ENCODE measurements at places on chromosomes 7 and 10.

DNA sequence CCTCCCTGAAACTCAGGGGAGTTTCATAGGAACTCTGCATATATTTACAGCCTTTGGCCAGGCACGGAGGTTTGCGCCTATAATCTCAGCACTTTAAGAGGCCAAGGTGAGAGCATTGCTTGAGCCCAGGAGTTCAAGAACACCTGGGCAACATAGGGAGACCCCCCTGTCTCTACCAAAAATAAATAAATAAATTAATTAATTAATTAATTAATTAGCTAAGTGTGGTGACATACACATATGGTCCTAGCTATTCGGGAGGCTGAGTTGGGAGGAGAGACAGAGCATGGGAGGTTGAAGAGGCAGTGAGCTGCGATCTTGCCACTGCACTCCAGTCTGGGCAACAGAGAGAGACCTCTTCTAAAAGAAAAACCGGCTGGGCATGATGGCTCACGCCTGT is 9.4 kb upstream of the LEP start:
- no peak for DNase-seq

- no peak for DNase-seq
Observed at GRCh38 chr10:117007080-117007479, 2.1 kb upstream of the SHTN1 start.

DNA sequence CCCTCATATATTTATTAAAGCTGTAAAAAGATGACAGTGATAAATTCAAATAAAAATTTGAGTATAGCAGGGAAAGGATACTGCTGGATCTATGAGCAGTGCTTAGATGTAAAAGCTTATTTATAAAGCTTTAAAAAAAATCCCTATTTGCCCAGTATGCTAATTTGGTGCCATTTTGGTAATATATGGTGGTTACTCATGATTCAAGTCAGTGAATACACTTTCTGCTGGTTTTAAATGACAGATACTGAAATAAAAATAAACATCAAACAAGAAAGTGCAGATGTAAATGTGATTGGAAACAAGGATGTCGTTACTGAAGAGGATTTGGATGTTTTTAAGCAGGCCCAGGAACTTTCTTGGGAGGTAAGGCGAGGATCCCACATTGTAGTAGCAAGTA is 134.4 kb upstream of the SAMD8 start:
- DNase-seq = no peak

- no peak for DNase-seq
Observed at GRCh38 chr7:18844735-18845134, 272.7 kb downstream of the TWIST1 start.

- no peak for DNase-seq
Observed at GRCh38 chr10:132165416-132165980, 21.2 kb upstream of the DPYSL4 start.

- no peak for DNase-seq
Observed at GRCh38 chr7:50723888-50724287, 58.8 kb downstream of the GRB10 start.

DNA sequence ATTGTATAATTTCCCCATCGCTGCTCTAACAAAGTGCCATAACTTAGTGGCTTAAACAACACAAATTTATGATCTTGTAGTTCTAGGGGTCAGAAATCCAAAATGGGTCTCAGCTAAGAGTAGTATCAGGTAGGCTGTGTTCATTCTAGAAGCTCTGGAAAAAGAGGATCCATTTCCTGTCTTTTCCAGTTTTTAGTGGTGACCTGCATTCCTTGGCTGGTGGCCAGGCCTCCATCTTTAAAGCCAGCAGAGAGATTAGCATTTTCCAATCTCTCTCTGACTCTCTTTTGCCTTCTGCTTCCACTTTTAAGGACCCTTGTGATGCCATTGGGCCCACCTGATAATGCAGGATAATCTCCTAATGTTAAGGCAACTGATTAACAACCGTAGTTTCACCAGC is 41.0 kb upstream of the C10orf120 start:
- peak; percentile 87 for DNase-seq

DNA sequence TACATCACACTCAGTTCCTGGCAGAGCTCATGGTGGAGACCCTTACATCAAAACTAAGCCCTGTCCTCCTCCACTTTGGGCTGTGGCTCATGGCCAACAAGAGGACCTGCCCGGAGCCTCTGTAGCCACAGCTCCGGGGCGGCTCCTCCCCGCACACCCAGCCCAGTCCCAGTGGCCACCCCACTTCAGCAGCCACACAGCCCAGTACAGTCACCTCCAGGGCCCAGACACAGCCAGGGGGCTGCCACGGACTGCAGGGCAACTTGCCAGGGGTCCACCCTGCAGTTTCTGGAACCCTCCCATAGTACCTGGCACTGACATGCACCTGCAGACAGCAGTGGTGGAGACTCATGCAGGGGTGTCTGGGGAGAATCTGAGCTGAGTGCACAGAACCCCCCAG is 11.8 kb downstream of the ADGRA1 start:
- no peak for DNase-seq

- DNase-seq = no peak
Observed at GRCh38 chr7:42945821-42946626, 13.8 kb downstream of the MRPL32 start.

GRCh38 chr10:117818721-117819120 is 228.0 kb downstream of the RAB11FIP2 start:
- no peak for DNase-seq

- no peak for DNase-seq
Observed at GRCh38 chr10:59229441-59229840, 53.0 kb downstream of the PHYHIPL start.

DNA sequence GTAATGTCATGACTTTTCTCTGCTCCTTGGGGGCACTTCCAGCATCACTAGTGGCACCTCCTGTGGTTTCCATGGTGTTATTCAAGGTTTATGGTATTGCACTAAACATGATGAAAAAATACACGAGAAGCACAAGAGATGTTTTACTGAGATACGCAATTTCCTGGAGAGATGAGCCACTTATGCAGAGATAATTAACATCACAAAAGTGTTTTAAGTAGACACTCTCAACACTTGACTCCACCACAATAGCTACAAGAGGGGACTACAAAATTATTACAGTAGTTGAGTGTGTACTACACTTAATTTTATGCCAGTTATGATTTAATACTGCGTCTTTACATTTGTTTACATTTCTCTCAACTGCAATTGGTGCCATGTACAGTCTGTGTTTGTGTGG is 906.7 kb downstream of the DNAJB9 start:
- DNase-seq = no peak

DNA sequence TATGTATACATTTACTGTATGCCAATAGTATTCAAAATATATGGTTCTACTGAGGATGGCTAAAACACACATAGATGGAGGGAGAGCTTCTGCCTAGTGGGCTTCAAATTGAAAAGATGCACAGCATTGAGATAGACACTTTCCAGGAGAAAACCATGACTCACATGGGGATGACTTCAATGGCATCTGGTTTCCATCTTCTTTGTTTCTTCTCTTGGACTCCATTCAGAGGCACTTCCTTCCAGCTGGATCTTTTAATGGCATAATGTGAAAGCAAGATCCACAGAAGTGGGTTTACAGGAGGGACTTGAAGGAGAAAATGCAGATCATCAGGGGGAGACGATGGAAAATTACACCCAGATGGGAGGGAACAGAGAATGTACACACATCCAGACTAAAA is 84.9 kb downstream of the ZNF365 start:
- no peak for DNase-seq

DNA sequence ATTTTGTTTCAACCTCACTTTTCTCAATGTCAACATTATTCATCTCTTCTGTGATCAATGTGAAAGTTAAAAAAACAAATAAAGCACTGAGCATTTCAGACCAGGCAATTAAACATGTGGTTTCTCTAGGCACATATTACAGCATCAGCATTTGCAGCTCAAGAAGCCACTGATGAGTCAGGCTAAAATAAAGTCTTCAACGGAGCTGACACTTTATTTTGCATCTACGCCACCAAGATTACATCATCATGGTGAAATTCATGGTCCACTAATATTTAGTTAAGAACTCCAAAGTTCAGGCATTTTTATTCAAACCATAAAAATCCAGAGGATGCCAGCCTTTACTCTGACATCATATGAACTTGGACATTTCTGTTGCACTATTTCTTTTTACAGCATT is 33.0 kb downstream of the MAGI2 start:
- no peak for DNase-seq

GRCh38 chr7:12868027-12868426 is 180.6 kb downstream of the ARL4A start:
- no peak for DNase-seq

GRCh38 chr10:34574353-34574934 is 240.7 kb downstream of the PARD3 start:
- no peak for DNase-seq

- DNase-seq = peak; percentile 81
Observed at GRCh38 chr7:124032369-124033094, at the start of gene TMEM229A. TMEM229A (minus strand) TSS chr7:124033067; CDS start chr7:124033003, 64 bp downstream.

DNA sequence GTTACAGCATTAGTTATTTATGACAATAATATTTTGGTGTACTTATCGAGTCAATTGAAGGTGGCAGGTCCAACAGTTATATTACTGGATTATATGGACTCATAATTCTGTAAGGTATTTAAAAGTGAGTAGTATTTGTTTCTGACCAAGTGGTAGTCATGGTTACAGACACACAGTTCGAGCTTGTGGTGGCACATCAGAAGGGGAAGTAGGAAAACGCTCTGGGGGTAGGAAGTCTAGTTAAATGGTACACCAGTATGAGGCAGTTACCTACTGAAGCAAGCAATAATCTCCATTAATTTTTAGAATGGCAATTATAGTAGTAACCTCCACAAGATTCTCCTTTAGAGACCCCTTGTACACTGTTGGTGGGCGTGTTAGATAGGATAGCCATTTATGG is 541.2 kb downstream of the ETV1 start:
- no peak for DNase-seq

DNA sequence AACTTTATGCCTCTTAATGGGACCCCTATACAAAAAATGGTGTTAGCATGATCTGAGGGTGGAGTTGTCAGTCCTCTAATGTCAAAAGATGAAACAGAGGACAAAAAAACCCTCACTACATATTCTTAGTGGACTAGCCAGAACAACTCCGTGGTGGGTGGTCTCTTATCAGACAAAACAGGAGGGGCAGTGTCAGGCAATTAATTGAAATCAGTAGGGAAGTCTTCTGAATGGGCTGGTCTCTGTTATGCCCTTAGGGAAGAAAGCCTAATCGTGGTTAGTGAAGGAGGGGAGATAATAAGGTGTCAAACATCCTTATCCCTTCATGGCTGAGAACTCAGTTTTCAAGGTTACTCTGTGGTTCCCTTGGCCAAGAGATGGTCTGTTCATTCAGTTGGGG is 909.4 kb downstream of the GRID1 start:
- no peak for DNase-seq

- DNase-seq = peak; percentile 45
Observed at GRCh38 chr7:5420881-5421713, 2.5 kb downstream of the TNRC18 start.

DNA sequence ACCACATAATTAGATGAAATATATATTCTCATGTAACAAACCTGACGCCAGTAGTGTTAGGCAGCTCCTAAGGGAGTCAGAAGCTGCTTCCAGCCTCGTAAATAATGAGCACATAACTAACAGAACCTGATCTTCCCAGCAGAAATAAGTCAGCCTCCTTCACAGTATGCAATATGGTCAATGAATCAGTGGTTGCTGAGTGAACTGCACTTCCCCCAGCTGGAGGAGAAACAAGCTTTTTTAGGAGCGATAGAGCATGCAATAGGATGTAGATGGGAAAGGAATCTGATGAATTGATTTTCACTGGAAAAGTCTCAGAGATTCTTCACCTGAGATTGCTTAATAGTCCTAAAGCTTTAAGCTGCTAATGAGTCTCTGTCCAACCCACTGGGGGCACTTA is 337.2 kb upstream of the LRGUK start:
- peak; percentile 42 for DNase-seq

GRCh38 chr10:10213237-10213636 is 804.4 kb upstream of the CELF2 start:
- DNase-seq = no peak

DNA sequence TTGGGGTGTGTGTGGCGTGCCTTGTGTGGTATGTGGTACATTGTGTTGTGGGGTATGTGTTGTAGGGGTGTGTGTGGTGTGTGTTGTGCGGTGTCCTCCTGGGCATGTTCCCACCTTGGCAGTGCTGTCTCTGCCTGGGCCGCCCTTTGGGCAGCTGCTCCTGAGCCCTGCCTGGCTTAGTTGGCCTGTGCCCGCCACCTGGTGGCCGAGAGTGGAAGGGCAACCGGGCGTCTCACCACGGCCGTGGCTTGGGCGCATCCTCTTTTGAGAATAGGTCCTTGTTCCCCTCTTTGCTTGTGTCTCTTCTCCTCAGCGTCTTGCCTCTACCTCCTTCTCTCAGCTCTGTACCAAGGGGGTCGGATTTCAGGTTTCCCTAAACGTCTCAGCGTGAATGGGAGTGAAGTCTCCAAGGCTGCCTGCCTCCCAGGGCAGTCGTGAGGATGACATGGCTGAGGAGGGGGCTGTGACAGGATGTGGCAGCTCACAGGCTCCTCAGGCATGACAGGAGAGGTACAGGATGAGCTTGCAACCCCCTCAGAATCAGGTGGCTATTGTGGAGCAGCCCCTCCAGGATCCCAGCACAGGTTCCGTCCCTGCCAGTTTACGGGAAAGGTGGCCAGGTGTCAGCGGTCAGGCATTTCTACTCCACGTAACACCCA is 98.4 kb upstream of the PODXL start:
- peak; percentile 86 for DNase-seq

DNA sequence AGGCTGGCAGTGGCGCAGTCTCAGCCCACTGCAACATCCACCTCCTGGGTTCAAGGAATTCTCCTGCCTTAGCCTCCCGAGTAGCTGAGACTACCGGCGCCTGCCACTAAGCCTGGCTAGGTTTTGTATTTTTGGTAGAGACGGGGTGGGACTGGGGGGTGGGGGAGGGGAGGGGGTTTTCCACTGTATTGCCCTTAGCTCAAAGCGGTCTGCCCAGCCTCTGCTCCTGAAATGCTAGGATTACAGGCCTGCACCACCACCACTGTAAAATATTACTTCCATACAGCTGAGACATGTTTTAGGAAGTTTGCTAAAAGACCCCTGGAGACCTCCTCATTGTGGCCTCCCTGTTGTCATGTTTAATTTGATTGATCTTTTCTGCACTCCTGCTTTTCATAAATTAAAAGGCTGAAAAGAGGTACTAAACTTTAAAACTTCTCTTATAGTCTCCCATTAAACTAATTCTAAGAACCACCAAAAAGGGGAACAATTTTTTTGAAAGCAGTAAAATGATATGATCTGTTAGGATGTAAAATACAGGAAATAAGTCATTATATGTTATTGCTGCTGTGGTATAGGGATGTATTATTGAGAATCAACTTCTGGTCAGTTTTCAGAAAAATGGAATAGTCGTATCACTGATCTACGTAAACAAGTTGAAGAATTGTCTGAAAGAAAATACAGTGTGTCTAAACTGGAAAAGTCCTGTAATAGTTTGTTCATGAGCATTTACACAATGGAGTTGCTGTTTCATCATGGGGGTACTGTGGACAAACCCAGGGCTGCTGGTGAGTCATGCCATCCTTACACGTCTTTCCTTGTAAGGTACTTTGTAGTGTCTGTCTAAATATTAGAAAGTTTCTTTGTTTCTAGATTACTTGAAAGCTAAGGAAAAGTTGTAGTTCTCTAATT is 72.9 kb upstream of the TMEM248 start:
- no peak for DNase-seq

All from NCI-H82 (cell line).